Esophagus squamous epithelium (tissue), 5 donors: ENCODE measurements at places on chromosomes 1 and 21.

DNA sequence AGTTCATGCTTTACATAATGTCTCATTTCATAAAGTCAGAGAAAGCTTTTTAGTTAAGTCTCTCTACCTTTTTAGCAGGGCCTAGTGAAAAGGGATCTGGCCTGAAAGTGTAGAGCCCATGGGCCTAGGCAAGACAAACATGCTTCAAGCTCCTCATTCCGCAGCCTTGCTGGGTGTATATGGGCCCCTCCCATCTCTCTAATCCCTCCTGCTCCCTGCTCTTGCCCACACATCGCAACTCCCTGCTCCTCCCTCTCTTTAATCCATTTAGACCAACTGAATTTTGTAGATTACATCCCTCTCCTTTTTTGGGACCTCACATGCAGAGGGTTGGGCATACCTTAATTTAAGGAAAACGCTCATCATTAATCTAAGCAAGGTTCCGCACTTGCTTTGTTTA, 42.3 kb upstream of the CCDC190 start:
- DNase-seq, result no peak

DNA sequence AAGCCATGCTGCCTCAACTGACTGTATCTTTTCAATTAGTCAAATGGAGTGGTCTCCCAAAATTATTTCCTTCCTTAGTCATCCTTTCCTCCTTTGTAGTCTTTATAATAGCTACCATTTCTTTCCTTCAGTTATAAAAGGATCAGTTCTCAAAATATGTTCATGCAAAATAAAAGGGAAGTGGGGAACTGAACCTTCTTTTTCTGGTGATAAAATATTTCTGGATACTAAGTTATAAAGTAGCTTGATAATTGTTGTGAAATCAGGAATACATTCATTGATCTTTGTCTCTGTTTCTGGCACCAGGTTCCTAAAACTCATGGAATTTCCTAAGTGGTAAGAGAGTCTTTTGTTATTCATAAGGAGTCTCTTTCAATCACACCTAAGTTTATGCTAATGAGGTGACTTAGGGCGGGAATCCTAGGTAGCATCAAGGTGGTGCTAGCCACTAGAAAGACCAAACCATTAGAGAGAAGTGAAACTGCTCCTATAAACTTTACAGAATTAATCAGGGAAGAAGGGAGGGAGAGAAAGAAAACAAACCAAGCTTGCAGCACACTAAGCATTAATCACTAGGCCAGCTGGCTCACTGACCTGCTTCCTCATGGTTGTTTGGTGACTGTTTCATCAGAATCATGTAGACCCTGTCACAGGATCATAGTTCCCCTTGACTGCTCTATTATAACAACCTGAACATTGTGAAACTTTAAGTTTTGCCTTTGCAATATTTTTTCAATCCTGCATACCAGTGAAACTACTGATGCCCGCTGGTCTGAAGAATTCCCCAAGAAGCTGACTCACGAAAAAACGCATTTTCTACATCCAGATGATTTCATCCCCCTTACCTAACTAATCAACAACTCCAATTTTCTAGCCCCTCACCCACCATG, 161.6 kb upstream of the PTBP2 start:
- DNase-seq, result no peak

GRCh38 chr1:66557157-66557556, 23.2 kb downstream of the SGIP1 start:
- no peak for DNase-seq

DNA sequence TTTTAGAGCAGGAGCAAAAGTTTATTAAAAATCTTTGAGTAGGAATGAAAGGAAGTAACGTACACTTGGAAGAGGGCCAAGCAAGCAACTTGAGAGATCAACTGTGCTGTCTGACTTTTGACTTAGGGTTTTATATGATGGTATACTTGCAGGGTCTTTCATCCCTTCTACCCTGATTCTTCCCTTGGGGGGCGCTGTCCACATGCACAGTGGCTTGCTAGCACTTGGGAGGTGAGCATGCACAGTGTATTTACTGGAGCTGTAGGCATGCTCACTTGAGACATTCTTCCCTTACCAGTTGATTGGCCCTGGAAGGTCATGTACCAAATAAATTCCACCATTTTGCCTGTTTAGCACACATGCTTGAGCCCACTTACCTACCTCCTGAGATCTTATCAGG, 1001.3 kb upstream of the ADGRL2 start:
- DNase-seq, result no peak

DNA sequence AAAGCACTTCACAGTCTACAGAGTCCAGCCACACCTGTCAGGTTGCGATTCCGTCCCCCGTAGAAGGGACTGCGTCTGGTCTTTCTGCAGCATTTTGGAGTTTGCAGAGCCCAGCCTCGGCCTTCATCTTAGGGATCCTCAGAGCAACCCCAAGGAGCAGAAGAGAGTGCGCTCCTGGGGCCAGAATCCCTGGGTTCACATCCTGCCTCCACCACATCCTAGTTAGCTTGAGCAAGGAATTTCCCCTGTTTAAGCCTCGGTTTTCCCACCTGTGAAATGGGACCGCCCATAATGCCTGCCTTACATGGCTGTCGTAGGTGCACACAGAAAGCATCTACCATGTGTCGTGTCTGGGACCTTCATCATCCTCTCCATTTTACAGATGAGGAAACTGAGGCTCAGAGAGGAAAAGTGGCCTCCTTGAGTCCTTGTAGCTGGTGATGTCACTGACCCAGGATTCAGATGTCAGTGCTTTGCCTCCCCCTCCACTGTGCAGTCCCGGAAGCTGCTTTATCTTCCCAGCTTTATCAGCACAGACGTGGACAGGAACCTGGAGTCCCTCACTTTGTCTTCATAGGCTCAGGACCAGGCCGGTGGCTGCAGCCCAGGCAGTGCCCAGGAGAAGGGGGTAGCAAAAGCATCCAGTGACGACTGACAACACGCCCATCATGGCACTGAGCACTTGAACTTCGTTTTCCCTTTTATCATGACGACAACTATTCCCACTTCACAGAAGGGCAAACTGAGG, 438.5 kb downstream of the MATN1 start:
- DNase-seq, result no peak

DNA sequence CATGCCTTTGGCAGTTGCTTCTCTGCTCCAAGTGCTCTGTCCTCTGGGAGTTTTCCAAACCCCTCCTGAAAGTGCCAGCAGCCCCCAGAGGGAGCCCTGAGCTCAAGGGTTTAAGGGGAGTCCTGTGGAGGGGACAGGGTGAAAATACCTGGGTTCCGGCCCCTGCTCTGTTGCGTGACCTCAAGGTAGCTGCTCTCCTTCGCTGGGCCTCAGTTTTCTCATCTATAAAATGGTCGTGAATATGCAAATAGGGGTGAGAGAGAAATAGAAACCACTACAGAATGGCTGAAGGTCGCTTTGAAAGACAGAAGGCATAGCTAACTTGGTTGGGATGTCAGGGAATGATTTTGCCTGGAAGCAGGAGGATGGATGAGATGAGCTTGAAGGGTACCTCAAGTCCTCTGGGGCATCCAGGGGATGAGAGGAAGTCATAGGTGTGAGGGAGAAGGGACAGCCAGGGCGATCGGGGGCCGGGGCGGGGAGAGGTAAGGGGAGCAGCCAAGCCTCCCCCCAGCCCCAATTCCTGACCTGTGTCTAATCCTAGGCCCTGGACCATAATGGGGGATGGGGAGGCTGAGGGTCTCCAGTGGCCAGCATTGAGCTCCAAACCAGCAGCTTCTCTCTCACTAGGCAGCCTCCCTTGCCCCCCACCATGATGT, 12.4 kb downstream of the IFFO2 start:
- DNase-seq, result no peak

GRCh38 chr1:239388578-239388977, 2.2 kb downstream of the CHRM3 start:
- DNase-seq, result no peak

GRCh38 chr1:64960731-64961130, 5.6 kb downstream of the JAK1 start:
- DNase-seq, result no peak

- DNase-seq, result no peak
Observed at GRCh38 chr1:92804721-92805201, 19.9 kb upstream of the EVI5 start.

DNA sequence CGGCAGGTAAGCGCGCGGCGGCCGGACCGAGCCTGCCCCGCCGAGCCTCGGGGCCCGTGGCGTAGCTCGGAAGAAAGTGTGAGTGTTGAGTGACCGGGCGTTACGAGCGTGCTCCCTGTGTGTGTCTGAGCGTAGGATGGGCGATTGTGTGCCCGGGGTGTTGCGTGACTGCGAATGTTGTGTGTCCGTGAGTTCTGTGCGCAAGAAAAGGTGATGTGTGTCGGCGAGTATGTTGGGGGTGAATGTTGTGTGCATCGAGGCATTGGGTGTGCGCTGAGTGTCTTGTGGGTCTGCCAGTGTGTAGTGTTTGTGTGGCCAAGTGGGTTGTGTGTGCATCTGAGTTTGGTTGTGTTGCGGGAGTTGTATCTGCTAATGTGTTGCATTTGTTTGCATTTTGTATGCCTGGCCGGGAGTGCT, 398 bp downstream of the PTPRU start:
- no peak for DNase-seq

GRCh38 chr1:2128189-2128901, 66.2 kb downstream of the FAAP20 start:
- no peak for DNase-seq

DNA sequence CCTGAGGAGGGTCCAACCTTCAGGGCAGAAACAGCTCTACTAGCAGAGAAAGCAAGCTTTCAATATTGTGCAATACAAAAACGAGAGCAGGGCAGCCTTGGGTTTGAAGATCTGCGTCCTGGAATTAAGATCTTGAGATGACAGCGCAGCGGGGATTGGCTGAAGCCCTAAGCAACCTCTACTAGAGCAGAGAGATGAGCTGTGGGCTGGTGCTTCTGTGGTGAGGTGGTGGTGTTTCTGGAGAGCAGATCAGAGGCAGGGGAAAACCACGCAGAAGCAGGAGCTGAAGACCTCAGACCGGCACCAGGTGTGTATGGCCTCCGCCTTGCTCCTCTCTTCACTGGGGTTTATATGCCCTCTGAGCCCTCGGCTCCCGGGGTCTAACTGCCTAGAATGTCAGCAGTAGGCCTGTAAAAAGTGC, 12.5 kb downstream of the TRAF3IP3 start:
- no peak for DNase-seq

DNA sequence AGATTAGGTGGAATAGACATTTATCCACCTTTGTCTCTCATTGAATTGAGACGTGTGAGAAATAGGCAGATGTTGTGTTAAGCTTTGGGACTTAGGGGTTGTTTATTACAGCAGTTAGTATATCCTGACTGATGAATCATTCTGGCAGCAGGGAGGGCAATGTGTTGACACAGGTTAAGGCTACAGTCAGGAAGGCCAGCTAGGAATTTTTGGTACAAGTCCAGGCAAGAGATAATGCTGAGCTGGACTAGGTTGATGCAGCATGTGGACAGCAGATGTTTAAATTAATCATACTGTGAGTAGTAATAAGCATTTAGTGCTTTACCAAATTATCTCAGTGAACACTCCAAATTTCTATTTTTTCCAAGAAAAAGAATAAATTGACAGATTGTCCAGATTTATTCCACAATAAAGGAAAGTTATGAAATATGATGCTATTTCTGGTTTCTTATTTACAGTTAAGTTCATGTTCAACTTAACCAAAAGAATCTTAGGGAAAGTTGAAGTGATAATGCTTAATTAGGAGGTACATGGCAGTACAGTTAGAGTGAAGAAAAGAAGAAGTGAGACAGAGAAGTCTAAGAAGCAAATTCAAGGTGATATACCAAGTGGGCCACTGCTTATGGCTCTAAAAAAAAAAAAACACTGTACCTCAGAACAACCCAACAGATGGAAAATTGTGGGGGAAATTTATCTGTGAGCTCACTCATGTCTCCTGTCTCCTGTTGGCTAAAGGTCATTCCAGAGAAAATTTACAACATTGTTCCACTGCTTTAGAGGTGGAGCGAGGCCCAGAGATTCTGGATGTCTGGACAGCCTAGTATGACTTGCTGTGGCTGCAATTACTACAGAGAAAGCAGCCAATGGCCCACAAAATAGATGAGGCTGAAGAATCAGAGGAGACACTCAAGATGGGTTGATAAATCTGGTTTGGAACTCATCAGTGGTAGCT, 102.7 kb upstream of the C21orf91 start:
- DNase-seq, result no peak

DNA sequence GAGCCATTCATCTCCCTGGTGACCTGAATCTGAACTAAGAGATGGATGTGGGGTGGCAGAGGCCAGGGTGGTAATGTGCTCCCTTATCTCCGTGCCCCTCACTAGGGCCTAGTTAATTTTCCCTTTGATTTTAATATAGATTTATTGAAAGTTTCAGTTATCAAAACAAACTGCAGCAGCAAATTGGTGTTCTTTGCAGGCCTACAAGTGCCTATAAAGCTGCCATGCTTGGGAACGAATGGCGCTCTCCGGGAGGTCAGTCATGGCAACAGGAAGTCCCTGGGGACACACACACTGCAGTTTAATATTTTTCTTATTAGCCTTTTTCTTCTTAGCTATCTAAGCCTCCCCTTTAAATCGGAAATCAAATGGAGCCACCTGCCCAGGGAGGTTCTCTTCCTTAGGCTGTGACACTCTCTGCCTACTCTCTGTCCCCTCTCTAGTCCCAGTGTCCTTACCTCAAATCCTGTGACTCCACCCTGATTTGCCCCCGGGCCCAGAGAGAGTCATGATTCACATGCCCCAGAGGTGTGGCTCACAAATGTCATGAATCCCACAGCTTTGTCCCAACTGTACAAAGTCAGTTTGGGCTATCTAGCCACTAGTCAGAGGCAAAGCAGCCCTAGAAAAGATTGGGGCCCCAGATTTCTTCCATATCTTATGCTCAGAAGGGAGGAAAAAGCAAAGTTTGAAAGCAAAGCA, 4.3 kb upstream of the ERI3 start:
- DNase-seq, result no peak

GRCh38 chr1:117512728-117513321, 93.0 kb upstream of the TENT5C start:
- DNase-seq, result no peak

DNA sequence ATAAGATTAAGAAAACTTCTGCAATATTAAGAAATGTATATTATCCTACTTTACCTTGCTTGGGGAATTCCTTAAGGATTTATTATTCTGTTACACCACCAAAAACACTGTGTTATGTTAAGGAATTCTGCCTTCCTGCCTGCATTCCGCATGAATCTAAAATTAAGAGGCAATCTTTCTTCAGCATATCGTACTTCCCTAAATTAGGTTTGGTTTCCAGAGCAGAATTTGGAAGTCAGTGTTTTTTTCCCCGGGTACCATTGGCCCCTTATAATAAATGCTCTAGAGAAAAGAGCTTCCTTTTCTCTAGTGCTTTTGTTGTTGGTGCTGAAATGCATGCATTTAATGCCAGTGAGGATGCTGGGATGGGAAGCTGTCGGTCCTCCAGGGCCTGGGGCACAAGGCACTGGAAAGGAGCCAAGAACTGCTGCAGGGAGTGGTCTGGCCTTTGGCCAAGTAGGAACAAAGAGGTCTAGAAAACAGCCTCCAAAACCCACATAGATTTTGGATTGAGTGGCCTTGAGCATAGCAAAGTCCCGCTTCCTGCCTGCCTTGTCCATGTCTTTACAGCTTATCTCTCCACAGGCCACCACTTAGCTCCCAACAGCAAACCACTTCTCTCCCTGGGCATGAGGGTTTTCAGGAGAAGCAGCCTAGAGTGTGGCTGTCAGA, 69.9 kb downstream of the RRAGC start:
- no peak for DNase-seq
